ENCODE measurements at places on chromosomes 7 and 10.

DNA sequence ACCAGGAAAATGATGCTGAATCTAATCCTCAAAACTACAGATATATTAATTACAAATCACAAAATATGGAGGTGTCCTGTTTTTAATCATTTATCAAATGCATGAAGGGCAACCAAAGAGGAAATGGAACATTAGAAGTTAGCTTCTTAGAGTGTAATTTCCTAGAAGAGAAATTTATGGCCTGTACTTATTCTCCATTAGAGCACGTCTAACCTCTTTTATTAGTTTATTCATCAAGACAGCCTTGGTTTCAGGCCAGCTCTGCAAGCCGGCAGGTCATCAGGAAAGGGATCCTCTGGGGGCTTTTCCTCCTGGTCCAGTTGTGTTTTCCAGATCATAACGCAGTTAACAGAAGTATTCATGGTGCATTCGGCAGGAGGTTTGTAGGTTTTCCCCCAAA is 517.6 kb downstream of the KCNMA1 start:
- no peaks in the 10 kb centered on the region for H3K36me3 ChIP-seq
- no peaks in the 10 kb centered on the region for H3K4me1 ChIP-seq
- no peaks in the 10 kb centered on the region for H3K27me3 ChIP-seq
- H3K27ac ChIP-seq = no peak overlapping the region

- no peak overlapping the region for H3K4me3 ChIP-seq
- no peaks in the 10 kb centered on the region for H3K27me3 ChIP-seq
- H3K27ac ChIP-seq = no peak overlapping the region
- peaks cover 2% of the 10 kb centered on the region for H3K36me3 ChIP-seq
- H3K4me1 ChIP-seq = no peaks in the 10 kb centered on the region
These were observed 30.4 kb downstream of the MKRN1 start for GRCh38 chr7:140448781-140449480.

DNA sequence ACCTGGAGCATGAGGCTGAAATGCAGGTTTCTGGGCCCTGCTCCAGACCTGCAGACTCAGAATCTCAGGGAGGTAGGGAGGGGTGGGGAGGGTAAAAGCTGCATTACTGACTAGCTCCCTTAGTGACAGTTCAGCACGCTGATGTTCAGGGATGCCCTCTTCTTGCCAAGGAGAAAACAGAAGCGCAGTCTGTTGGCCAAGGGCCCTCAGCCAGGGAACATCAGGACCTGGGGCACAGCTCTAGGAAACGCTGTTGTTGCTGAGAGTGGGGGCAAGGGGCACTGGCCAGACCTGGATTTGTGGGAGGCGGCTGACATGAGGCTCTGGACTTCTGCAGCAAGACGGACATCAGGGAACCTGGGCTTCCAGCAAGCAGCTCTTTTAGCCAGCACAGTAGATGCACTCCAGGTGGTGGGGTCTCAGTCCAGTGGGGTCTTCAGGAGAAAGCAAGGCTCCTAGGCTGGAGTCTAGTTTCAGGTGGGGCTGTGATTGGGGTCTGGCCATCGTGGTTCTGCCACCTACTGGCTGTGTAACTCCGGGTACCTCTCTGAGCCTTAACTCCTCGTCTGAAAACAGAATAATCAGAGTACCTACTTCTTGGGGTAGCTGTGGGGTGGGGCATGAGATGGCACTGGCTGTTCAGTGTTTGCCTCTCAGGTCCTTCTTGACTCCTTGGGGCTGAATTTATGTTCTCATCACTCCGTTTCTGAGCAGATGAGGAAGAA is 72.9 kb upstream of the PRLHR start:
- H3K4me1 ChIP-seq = peaks cover 10% of the 10 kb centered on the region
- DNase-seq = no peak
- no peaks in the 10 kb centered on the region for H3K27me3 ChIP-seq
- H3K27ac ChIP-seq = no peak overlapping the region
- no peaks in the 10 kb centered on the region for H3K36me3 ChIP-seq

DNA sequence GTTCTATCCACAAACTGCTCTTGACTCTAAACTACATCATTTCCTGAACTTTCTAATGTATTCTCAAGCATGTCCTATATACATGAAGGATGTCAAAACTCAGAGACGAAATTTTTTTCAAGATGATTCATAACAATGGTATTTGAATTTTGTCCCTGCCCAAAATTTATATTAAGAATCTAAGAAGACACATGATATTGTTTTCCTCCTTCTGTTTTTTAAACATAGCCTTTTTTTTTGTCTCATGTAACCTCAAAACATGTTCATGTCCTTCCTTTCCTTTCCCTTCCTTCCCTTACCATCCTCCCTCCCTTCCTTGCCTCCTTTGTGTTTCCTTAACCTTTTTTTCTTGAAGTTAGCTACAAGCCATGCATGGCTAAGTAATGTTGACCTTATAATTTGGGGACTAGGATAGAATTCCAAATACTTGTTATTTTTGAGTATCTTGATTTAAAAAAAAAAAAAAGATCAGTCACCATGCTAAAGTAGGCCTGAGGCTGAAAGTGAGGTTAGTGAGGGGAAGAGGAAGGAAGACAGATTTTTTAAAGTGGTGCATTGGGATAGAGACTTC is 163.0 kb downstream of the SUGCT start:
- H3K4me1 ChIP-seq = peaks cover 37% of the 10 kb centered on the region
- DNase-seq = no peak
- H3K27ac ChIP-seq = no peak overlapping the region
- no peaks in the 10 kb centered on the region for H3K36me3 ChIP-seq
- no peak overlapping the region for H3K4me3 ChIP-seq

GRCh38 chr10:88158526-88159122 is 295.2 kb downstream of the PTEN start:
- H3K4me3 ChIP-seq = no peak overlapping the region
- H3K4me1 ChIP-seq = no peaks in the 10 kb centered on the region
- no peak overlapping the region for H3K27ac ChIP-seq
- no peak for DNase-seq
- H3K27me3 ChIP-seq = no peaks in the 10 kb centered on the region

DNA sequence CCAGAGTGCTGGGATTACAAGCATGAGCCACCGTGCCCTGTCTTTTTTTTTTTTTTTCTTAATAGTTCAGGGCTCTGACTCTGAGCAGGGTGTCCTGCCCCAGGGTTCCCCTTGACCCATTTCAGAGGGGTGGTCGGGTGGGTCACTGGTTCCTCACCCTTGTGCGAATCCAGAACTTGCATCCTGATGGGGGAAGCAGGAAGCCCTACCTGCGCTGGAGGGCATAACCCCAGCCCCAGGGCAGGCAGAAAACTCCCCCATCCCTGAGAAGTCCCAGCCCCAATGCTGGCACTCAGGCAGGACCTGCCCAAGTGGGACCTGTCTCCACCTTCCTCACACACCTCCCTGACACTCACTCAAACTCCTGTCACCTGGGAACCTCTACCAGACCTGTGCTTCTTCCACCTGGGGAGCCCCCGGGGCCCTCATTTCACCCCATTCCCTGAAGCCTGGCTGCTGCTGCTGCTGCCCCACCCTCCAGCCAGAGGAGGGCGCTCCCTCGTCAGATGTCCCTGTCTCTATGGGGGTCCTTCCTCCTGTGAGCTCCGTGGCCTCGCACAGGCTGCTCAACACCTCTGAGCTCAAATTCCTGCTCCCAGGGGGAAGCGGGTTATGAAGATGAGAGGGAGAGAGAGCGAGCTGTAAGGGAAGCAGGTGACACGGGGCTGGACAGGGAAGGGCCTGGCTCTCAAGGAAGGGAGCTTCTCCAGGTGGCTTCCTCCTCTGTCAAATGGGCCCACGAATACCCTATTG is 15.1 kb upstream of the ZNF273 start:
- H3K27ac ChIP-seq = no peak overlapping the region
- H3K27me3 ChIP-seq = no peaks in the 10 kb centered on the region
- H3K4me1 ChIP-seq = peaks cover 34% of the 10 kb centered on the region
- peak; percentile 31 for DNase-seq

DNA sequence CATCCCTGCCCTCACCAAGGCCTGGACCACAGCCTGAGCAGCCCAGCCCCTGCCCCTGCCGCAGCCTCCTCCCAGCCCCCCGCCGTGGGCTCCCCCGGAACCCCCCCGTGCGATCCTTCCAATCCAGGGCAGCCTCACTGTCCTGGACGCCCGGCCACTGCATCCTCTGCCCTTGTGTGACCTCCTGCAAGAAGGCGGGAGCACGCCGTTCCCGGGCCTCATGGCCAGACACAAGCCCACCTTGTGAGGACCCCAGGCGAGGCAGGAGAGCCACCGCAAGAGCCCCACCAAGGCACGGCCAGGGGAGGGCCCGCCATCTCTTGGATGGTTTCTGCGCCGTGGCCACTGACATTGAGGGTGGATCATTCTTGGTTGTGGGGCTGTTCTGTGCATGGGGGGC is 7.8 kb upstream of the LFNG start:
- no peaks in the 10 kb centered on the region for H3K4me1 ChIP-seq
- no peaks in the 10 kb centered on the region for H3K27me3 ChIP-seq
- no peaks in the 10 kb centered on the region for H3K36me3 ChIP-seq
- DNase-seq = no peak
- H3K4me3 ChIP-seq = no peak overlapping the region

GRCh38 chr7:134755422-134756022 is 23.9 kb upstream of the CALD1 start:
- H3K4me3 ChIP-seq = no peak overlapping the region
- peak; percentile 26 for DNase-seq
- H3K36me3 ChIP-seq = no peaks in the 10 kb centered on the region

DNA sequence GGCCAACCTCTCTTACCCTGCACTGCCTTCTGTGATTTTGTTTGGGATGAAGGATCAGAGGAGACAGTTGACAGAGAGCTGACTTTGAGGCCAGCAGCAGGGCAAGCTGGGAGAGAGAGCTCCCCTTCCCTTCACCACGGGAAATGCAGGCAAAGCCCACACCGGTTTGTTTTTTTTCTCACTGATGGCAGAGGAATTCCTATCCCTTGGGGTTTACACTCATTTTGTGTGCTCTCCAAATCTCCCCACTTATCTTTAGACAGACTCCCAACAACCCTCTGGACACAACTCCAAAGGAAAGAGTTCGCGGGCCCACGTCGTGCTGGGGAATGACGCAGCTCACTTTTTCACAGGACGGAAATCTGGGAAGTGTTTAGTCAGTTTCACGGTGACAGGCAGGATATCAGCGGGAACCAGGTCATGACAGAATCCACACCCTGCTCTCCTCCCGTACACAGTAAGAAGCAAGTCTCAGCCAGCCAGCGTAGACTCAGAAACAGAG is 68.3 kb upstream of the FAM171A1 start:
- DNase-seq = peak; percentile 18
- peaks cover 9% of the 10 kb centered on the region for H3K4me1 ChIP-seq
- no peaks in the 10 kb centered on the region for H3K27me3 ChIP-seq
- peak overlapping the region; percentile 52 for H3K27ac ChIP-seq
- no peak overlapping the region for H3K4me3 ChIP-seq

DNA sequence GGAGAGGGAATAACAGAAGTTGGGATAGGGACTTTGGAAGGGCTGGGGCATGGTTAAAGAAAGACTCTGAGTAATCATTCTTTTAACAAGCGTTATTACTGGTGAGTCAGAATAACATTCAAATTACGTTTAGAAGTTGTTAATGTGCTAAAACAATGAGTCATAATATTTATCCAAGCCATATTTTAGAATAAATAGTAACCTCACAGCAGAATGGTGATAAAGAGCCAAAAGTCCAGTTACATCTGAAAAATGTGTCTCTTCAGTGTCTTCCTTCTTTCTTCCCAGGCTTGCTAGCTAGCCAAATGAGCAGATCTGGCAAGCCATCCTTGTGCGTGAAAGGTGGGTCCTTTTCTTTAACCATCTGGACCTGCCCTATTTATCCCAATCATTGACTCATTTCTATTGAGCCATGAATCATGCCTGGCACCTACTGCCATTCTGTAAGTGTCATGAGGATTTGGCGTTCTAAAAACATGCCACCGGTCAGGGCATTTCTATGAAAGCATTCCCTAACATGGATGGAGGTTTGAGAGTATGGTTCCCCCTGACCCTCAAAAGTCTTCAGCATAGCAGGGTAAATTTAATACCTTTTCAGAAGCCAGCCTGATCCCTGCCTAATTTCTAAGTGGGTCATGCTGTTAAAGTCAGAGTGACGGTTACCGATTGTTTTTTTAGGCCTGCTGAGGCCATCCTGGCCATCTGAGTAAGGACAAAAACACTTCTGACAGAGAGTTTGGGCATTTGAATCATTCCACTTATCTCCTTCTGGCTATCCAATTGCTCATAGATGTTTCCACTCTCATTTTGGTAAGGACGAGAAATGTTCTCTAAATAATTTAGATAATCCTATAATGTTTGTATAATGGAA is 26.9 kb downstream of the MYPN start:
- H3K27me3 ChIP-seq = no peaks in the 10 kb centered on the region
- no peak for DNase-seq
- no peak overlapping the region for H3K4me3 ChIP-seq
- H3K36me3 ChIP-seq = no peaks in the 10 kb centered on the region
- no peak overlapping the region for H3K27ac ChIP-seq

DNA sequence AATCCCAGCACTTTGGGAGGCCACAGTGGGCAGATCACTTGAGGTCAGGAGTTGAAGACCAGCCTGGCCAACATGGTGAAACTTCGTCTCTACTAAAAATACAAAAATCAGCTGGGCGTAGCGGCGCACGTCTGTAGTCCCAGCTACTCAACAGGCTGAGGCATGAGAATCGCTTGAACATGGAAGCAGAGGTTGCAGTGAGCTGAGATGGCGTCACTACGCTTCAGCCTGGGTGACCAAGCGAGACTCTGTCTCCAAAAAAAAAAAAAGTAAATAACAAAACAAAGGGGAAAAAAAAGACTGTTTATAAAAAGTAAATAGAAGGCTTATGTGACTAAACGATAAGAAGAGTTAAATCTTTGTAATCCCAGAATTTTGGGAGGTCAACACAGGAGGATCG is 15.0 kb upstream of the DNMBP start:
- no peak overlapping the region for H3K4me3 ChIP-seq
- H3K27me3 ChIP-seq = no peaks in the 10 kb centered on the region
- H3K27ac ChIP-seq = no peak overlapping the region
- no peak for DNase-seq
- no peaks in the 10 kb centered on the region for H3K4me1 ChIP-seq

- H3K4me3 ChIP-seq = peak overlapping the region; percentile 32
- no peak overlapping the region for H3K27ac ChIP-seq
- H3K4me1 ChIP-seq = peaks cover 3% of the 10 kb centered on the region
These were observed 37.9 kb upstream of the RASGEF1A start for GRCh38 chr10:43304687-43305333.

GRCh38 chr7:15236952-15237351 is 324.9 kb downstream of the AGMO start:
- no peak for DNase-seq
- H3K27ac ChIP-seq = no peak overlapping the region
- no peaks in the 10 kb centered on the region for H3K36me3 ChIP-seq

All from thyroid gland (tissue), 4 donors.